Activated naive CD8-positive, alpha-beta T cell treated with anti-CD3 and anti-CD28 coated beads, Interleukin-2, amount 10 ng/mL, durations not matched to agents 7 days and 5 days (primary cell): ENCODE measurements at places on chromosomes 2 and 18. TPM values are rescaled to one million over a fixed set of nuclear protein-coding genes. Genes with fewer than 3 reads are reported as not detected.

- DNase-seq: no peak
These were observed 210.9 kb upstream of the SIX3 start for GRCh38 chr2:44730593-44730992.

GRCh38 chr2:223285370-223286265, 233.6 kb downstream of the KCNE4 start:
- DNase-seq: no peak

GRCh38 chr2:134377730-134378129, 123.9 kb downstream of the MGAT5 start:
- DNase-seq: no peak

The LCT gene
- total RNA-seq: 0.14 TPM

DNA sequence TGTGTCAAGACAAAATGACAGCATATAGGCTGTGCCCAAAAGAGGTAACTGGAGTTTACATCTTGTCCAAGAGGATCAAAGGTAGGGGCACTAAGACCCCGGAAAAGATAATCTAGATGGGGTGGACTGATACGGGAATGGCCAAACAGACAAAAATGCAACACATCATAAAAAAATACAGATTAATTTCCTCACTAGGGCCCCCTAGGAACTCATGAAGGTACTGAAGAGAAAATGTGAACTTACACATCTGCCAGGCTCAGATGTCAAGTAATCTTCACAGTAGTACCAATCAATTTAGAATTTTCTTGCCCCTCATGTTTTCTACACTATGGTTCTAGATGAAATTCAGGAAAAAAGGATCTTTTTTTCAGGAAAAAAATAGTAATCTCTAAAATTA, 115.6 kb upstream of the REG3A start:
- DNase-seq: no peak

DNA sequence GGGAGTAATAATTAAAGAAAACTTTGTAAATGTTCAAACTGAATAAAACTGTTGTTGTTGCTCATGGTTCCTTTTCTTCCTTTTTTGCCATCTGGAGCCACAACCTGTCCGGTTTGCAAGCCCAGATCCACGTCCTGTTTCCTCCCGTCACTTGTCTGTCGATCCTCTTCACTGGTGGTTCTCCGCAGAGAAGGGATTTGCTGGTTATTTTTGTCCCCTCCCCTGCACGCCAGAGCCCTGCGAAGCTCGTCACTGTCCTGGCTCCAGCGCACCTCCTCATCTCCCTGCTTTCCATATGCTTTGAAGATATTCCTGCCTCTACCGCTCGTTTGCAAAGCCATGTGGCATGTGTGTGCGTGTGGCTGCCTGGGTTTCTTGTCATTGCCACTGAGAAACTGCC, 461.4 kb downstream of the RNF144A start:
- DNase-seq: no peak

DNA sequence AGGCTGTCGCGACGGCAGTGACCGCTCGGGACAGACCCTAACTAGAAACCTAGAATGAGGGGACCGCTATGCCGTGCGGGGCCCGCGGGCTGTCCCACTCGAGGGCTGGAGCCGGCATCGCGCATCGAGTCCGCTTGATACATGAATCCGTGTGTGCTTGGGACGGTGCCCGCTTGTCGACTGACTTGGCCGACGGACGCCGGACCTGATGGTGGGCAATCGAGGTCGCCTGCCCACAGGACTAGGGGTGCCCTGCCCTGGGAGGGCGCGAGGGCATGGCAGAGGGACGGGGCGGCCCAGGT, 749 bp upstream of the PTMA start:
- peak; percentile 77 for DNase-seq

The TMEM214 gene
- total RNA-seq: 68.1 TPM

GRCh38 chr2:97901862-97902261, 93.9 kb downstream of the TMEM131 start:
- no peak for DNase-seq

DNA sequence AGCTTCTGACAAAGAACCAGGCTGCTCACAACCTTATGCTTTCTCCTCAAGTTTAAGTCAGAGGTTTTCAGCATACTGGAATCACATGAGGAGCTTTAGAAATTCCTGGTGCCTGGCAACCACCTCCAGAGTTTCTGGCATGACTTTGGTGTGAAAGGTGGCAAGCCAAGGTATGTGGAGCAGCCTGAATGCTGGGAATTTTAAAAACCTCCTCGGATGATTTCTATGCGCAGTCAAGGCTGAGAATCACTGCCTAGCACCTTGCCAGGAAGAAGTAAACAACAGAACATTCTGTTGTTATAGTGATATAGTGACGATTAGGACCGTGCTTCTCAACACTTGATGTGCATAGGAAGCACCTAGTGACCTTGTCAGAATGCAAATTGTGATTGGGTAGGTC, 11.7 kb downstream of the CCBE1 start:
- no peak for DNase-seq

DNA sequence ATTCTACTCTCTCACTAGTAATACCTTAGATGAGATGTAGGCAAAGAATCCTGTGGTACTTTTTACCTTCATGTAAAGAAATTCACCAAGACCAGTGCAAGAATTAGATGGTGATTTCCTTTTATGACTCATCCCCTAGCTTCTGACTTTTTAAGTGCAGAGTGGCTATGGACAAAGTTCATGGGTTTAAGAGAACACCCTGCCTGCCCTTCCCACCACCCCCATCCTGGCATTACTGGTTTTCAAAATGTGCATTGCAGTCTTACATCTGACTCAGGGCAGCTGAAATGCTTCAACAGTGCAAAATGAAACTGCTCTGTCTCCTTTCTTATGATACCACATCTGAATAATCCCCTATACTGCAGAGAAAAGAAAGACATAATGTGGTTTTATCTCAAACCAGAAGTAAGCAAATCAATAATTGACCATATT, 22.6 kb downstream of the MAIP1 start:
- DNase-seq: no peak

The ROCK1 gene
- 74.3 TPM for total RNA-seq

The SCN1A gene
- total RNA-seq: not detected

GRCh38 chr18:77046994-77047393, 85.6 kb downstream of the MBP start:
- no peak for DNase-seq

- no peak for DNase-seq
These were observed 647.1 kb downstream of the GALR1 start for GRCh38 chr18:77896586-77897252.

The DYNAP gene
- not detected for total RNA-seq

- DNase-seq: no peak
These were observed 30.0 kb upstream of the CHMP3 start for GRCh38 chr2:86593266-86593665.

The RTP5 gene
- total RNA-seq: 0.60 TPM

The CCNT2 gene
- total RNA-seq: 48.3 TPM

The SAG gene
- 0.45 TPM for total RNA-seq

- no peak for DNase-seq
These were observed 177.9 kb upstream of the SETBP1 start for GRCh38 chr18:44502790-44503189.

GRCh38 chr2:30287857-30288513, 56.7 kb downstream of the LBH start:
- no peak for DNase-seq

DNA sequence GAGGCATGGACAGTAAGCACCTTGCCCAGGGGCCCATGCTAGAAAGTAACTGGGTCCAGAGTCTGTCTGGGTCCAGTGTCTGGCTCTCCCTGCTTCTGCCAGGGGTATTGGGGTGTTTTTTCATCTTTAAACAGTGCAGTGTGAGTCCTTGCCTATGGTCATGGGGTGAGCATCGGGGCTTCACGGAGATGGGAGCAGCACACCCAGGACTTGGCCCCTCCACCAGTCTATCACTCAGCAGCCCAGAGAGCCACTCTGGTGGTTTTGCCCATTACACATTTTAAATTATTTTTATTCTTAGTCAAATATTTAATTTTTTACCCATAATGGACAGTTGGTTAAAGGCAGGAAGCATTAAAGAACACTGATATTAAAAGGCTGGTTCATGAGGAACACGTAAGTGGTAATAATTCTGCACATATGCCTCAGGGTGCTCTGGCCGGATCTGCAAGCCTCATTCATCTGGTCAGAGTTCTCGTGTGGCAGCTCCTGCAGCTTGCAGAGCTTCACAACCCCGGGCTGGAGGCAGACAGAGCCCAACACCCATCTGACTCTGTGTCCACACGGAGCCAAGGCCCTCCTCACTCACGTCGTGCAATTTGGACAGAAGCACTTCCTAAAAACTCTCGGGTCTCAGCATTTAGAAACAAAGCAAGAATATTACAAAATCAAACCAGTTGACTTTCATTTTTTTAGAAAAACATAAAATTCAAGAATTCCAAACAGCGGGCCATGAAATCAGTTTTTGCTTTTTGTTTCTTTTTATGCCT, 204.1 kb downstream of the CTIF start:
- DNase-seq: no peak

GRCh38 chr2:232350804-232351685, 27.5 kb upstream of the ALPP start:
- peak; percentile 36 for DNase-seq

The CCDC141 gene
- total RNA-seq: 15.0 TPM
